Heart left ventricle (tissue), 16 donors: ENCODE measurements at places on chromosomes 6 and 20.
A peak's percentile ranks its signal among the peaks of the same experiment; 100 is the strongest.

- DNase-seq = no peak
Measured at GRCh38 chr6:131724114-131724513, 13.3 kb upstream of the CTAGE9 start.

- DNase-seq = peak; percentile 43
Measured at GRCh38 chr6:36963451-36964290, 9.1 kb downstream of the PI16 start.

GRCh38 chr6:161379834-161380582, 106.1 kb upstream of the AGPAT4 start:
- DNase-seq = no peak

DNA sequence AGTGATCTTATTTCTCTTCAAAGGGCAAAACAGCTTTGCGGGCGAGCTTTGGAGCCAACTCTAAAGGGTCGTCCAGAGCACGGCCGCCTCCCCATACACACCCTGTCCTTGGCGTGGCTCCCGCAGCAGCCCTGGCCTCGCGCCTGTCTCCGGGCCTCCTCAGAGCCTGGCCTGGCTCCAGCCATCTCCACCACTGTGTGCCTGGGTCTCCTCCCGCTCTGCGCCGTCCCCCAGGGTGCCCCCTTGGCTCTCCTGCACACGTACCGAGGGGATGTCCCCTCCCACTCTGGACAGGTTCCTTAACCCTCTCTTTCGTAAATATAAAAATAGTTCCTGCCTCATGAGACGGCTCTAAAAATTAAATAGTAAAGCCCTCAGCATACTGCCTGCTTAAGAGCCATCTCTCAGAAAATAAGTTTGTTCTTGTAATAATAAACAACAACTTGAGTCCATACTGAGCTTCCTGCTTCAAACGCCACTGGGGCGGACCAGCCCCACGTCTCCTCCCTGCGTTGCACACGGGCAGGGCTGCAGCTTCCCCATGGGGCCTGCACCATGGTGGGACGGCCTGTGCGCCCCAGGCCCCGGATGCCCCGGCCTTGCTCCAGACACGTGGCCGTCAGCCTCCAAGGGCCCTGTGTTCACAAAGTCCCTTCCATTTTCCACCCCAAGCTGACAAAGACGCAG, 226.2 kb downstream of the TTLL2 start:
- peak; percentile 93 for DNase-seq

- DNase-seq = peak; percentile 24
Measured at GRCh38 chr20:63086421-63087235, 79.9 kb upstream of the BHLHE23 start.

GRCh38 chr6:132411296-132411695, 10.0 kb upstream of the MOXD1 start:
- no peak for DNase-seq

- DNase-seq = no peak
Measured at GRCh38 chr6:126880964-126881363, 237.5 kb upstream of the RSPO3 start.

GRCh38 chr20:3828798-3829197, 8.5 kb downstream of the AP5S1 start:
- no peak for DNase-seq

- DNase-seq = no peak
Measured at GRCh38 chr6:139923964-139924475, 549.6 kb upstream of the CITED2 start.

DNA sequence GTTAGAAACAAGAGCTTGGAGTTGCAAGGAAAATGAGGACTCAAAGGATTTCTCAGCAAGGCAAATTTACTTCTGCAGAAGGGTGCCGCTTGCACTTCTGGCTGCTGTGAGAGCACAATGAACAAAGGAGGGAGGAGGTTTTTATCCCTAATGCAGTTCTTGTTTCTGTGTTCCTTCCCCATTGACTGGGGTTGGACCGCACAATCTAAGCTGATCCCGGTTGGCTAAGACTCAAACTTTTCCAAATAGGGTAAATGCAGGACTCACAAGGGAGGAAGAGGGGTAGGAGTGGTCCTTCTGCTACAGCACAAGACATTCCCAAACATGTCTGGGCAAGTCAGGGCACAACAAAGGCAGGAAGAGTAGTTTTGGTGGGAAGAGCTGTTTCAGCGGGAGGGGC, 249.6 kb upstream of the MOCS1 start:
- DNase-seq = no peak

GRCh38 chr6:162963861-162964260, 236.1 kb downstream of the PACRG start:
- DNase-seq = no peak

DNA sequence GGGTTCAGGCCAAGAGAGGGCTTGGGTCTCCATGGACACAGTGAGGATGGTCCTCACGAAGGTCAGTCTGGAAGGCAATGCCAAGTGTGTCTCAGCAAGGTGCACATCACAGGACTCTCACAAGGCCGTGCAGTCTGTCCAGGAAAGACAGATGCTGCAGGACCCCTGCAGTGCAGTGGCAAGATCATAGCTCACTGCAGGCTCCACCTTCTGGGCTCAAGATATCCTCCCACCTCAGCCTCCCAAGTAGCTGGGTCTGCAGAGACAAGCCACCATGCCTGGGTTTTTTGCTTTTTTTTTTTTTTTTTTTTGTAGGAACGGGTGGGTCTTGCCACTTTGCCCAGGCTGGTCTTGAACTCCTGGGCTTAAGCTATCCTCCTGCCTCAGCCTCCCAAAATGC, 26.4 kb downstream of the ZMYND8 start:
- no peak for DNase-seq

DNA sequence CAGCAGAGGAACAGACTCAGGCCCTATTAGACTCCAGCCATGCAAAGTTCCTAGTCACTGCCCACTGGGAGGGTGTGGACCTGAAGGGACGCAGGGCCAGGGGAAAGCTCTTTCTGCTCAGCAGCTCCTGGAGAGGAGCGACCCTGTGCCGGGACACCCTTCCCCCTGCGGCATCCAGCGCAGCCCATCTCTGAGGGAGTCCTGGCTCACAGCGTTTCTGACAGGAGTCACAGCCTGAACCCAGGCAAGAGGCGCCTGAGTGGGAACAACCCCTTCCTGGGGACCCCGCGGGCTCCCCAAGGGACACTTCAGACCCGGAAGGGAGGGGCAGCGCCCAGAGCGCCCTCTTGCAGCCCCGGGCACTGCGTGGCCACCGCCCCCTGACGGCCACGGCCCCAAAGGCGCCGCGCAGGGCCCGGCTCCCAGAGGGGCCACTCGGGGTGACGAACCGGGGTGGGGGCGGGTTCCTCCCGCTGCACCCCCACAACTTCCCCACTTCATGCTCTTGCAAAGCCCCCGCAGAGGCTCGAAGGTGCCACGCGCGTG, 862 bp downstream of the UCKL1 start:
- DNase-seq = no peak

DNA sequence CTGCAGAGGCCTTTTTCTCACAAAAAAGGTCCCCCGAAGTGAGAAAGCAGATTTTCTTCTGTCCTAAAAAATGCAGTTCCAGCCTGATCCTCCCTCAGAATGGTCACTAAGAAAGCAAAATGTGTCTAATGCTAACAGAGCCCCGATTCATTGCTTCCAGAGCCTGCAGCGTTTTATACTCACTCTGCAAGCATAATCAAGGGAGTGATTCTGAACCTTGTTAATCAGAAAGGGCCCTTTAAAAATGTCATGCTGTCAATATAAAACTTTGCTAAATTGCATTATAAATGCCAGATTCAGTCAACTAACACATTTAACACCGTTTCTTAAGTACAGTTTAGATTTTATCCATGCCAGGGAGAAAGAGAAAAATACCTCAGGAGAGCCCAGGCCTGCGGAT, 202.8 kb downstream of the CD83 start:
- DNase-seq = no peak

GRCh38 chr6:13485923-13486562, 1.4 kb downstream of the GFOD1 start:
- peak; percentile 51 for DNase-seq

DNA sequence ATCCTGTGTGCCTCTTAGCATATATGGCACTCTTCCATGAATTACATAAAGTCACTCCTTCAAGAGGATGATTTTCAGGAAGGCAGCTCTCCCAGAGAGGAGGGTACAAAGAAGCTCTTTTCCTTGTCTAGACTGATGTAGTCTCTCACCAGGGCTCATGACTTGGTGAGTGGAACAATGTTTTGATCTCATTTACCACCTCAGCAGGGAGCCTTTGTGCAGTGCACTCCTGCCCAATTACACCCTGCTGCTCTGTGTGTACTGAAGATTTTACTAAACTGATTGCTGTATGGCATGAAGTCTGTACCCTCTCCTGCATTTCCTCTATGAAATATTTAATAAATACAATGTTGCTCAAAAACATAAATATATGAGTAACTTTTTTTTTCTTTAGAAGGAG, 598.3 kb upstream of the HS3ST5 start:
- DNase-seq = no peak

- peak; percentile 75 for DNase-seq
Measured at GRCh38 chr6:36839749-36840431, 646 bp upstream of the CPNE5 start.

- no peak for DNase-seq
Measured at GRCh38 chr6:444653-445275, 53.2 kb downstream of the IRF4 start.

DNA sequence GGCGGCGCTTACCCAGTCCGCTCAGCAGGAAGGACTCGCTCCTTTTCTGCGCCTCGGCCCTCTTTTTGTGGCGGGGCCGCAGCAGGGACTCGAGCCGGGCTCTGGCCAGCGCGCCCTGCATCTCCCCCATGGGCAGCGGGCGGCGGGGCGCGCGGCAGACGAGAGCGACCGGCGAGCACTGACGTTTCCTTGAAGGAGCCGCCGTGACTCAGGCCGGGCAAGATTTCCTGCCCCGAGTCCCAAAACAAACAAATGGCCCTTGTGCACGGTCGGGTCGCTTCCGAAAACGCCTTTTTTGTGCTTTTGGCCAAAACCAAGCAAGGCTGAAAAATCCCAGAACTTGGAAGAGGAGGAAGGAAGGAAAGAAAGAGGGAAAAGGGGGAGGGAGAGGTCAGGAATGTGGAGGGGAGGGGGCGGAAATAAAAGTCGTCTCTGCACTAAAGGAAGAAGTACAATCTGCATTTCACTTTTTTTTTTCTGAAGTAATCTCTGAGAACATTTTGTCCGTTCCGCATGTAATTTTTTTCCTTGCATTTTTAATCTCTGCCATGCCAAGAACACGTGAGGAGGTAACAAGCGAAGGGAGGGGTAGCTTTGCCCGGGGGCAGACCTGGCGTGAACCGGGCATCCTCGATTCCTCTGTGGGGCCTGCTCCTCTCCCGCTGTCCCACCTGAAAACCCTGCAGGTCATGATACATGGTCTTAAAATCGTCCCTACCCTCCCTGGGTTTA, 123.3 kb upstream of the SLC2A12 start:
- peak; percentile 87 for DNase-seq

DNA sequence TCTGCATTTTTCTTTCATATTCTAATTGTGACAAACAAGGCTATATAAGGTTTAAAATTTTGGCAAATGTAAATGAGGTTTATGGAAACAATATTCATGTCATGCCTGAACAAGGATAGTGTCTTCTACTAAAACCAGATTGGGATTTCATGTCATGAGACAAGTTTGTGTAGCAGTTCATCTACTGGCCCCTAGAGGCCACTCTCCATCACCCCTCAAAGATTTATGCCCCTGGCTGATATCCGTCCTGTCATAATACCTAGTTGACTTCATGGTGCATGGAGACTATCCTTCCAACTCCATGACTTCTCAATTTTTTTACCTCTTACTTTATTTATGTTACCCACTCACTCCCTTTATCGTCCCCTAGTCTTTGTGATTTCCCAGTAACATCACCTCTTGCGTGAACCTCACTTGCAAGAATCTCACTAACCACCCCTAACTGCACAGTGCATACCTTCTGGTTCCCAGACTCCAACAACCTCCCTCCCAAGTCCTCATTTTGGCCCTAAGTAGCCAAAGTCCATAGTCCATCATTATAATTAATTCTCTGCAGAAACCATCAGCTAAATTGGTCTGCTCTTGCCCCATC, 179.8 kb downstream of the TASP1 start:
- no peak for DNase-seq

- no peak for DNase-seq
Measured at GRCh38 chr6:4017834-4018170, 61.1 kb downstream of the FAM217A start.

DNA sequence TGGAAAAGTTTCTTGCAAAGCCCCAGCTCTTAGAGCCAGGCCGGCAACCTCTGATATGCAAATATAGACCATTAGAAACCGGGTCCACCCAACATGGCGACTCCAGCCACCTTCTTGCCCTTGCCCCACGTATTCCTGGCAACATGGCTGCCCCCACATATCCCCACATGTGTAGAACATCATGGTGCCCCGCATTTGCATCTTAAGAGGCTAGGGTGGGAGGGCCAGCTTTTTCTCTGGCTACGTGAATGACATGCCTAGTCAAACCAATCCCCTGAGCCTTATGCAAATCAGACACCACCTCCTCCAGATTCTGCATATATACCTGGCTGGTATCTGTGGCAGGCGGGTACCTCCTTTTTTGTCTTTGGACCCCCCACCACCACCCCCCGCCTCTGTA, 106.1 kb upstream of the PTPRT start:
- DNase-seq = no peak

- DNase-seq = no peak
Measured at GRCh38 chr6:132298344-132298949, 102.8 kb downstream of the MOXD1 start.

DNA sequence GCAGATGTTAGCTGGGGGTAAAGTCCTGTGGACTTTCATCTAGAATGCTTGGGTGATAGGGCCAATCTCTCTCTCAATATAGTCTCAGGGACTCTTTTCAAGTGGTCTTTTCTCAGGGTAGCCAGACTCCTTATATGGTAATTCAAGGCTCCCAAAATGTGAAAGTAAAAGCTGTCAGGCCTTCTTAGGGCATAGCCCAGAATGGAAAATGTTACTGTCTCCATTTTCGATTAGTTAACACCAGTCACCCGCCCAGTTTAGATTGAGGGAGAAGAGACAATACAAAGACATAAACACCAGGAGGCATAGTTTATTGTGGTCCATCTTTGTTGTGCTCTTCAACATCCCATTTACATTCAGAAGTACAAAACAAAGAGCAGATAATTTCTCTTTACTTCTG, 295.8 kb downstream of the EPHA7 start:
- no peak for DNase-seq

- no peak for DNase-seq
Measured at GRCh38 chr6:143498428-143498827, 13.1 kb downstream of the FUCA2 start.

DNA sequence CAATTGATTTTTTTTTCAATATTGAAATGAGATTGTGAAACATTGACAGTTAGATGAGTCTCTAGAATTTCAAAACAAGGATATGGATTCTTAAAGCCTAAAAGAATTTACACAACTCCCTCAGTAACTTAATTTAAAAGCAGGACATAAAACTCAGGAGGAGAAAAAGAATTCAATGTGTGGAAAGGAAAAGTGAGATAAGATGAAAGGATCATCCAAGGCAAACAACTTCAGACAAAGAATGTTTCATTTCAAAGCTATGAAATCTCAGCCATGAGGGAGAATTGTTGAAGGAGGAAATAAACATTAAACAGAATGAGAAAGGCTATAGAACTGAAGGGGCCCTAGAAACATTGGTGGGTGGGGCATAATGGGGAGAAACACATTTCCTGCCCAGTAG, 191.7 kb upstream of the NOX3 start:
- no peak for DNase-seq

- no peak for DNase-seq
Measured at GRCh38 chr20:61897401-61898295, 168.0 kb downstream of the TAF4 start.
